ENCODE measurements at places on chromosomes 16 and 17.

GRCh38 chr17:27492470-27492869, 36.2 kb downstream of the KSR1 start:
- DNase-seq, result no peak

- no peak for DNase-seq
Measured at GRCh38 chr16:3046641-3047386, 453 bp downstream of the MMP25 start.

DNA sequence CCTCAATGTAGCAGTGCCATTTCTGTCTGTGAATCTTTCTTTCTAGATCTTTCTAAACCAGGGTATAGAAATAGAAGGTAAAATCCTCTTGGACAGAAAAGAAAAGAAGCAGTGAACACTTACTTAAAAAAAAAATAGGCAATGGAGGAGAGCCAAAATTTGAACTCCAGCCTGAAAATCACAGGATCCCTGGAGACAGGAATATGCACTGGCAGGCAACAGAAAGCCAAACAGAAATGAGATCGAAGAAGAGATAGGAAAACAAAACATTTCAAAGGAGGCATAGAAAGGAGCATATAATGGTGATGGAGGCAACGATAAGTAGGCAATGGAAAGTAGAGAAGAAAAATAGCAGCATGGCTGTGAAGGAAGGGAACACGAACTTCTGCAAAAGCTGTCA, 253.7 kb upstream of the HSBP1 start:
- no peak for DNase-seq

DNA sequence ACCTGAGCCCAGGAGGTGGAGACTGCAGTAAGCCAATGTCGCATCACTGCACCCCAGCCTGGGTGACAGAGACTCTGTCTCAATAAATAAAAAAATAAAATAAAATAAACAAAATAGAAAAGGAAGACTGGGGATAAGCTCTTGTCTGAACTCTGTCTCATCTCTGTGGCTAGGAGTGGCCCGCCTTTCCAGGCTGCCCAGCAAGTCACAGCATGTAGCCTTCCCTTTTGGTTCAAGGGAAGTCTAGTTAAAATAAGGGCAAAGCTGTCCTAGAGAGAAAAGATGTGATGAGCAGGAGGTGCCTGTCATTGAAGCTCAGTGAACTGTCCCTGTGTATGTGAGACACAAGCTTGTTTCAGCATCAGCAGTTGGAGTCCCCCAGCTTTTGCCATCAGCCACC, 2.7 kb upstream of the GFAP start:
- no peak for DNase-seq

DNA sequence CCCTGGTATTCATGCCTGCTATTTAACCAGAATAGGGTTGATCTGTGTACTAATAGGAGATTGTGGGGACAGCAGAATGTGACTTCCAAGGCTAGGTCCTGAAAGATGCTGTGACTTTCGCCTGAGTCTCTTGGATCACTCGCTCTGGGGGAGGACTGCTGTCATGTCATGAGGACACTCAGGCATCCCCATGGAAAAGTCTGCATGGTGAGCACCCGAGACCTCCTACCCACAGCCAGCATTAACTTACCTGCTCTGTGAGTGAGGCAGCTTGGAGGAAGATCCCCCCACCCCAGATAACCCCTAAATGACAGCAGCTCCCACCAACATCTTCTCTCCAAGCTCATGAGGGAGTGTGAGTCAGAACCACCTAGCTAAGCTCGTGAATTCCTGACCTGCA, 30.3 kb upstream of the C16orf78 start:
- DNase-seq, result no peak

DNA sequence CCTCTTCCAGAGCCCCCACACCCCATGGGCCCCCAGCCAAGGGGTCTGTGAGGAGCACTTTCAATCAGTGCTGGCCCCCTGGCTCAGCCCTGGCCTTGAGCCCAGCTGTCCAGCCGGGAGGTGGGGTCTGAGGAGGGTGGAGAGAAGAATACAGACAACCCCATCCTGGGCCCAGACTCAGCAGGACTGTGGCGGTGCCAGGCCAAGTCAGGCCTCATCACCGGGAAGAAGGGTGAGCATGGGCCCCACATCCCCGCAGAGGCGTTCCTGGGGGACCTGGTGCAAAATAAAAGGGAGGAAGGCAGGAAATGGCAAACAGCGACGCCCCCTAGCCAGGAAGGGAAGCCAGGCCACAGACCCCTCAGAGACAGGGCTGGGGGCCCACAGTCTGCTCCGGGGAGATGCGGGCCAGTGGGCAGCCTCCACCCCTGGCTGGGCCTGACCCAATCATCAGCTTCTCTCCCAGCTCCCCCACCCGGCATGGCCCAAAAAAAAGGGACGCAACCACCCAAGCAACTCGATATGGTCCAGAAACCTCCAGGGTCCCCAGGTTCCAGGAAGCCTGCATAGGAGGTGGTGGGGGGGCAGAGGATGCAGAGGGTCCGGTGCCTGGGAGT, 20.6 kb downstream of the ZNF423 start:
- no peak for DNase-seq
